ENCODE measurements at places on chromosomes 16 and 17.
A peak's percentile ranks its signal among the peaks of the same experiment; 100 is the strongest.

DNA sequence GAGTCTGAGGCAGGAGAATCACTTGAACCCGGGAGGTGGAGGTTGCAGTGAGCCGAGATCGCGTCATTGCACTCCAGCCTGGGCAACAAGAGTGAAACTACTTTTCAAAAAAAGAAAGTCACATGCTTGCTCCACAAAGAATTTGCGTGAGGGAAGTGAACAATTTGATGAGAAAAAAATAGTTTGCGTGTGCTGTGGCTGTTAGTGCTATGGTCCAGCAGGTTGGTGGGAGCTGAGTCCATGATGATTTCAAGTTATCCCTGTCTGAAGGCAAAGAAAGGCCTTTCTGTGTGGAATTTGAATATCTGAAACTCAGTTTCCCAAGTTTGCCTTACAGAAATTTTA, 21.0 kb downstream of the PRCD start:
- DNase-seq = no peak

DNA sequence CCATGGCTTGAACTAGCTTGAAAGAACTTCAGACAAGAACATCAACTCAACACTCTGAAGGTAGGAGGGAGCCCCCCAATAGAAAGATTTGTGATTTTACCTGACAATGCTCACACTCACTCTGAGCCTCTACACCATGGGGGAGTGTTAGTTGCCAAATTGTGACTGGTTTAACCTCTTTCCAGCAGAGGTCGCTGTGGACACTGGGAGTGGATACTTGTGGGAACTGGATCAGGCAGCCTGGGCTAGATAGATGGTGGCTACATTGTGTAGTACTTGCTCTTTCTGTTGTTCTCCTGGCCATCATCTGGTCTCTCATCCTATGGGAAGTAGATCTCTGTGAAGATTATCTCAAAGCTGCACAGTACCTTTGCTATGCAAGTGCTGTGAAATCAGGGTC, 2.9 kb downstream of the SMPD3 start:
- peak; percentile 75 for DNase-seq

DNA sequence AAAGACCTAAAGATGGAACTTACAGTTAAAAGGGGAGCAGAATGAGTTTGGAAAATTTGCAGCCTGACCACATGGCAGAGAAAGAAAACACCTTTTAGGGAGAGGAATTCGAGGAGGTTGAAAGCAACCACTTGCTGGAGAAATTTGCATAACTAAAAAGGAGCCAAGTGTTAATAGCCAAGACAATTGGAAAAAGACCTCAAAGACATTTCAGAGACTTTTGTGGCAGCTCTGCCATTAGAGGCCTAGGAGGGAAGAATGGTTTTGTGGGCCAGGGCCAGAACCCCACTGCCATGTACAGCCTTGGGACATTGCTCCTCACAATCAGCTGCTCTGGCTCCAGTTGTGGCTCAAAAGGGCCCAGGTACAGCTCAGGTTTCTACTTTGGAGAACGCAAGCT, 338.5 kb downstream of the UTP18 start:
- DNase-seq = no peak

DNA sequence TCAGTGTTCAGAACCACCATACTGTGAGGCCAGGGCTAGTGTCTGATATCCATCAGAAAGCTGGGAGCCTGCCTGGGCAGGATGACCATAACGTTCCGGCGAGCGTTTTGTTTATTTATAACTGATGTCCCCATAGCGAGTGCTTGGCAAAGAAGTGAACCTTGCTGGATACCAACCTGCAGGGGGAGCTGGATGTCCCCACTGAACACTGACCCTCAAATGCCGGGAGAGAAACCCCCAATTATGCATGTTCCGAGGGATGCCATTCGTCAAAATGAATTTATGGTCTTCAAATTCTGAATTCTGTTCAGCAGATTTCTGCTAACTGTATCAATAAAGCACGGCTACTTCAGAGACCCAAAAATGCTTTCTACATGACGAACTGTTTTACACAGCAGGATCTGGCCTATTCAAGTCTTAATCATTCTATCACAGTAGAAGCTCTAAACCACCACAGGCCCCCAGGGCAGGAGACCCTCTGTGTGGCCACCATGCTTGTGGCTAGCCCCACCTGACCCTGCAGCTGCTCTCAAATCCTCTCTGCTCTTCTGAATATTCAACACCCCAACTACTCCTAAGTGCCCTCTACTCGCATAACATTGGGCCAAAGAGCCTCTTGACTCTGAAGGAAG, 15.2 kb downstream of the MED24 start:
- DNase-seq = no peak
